ENCODE measurements at places on chromosomes 1 and 21. TPM values are rescaled to one million over a fixed set of nuclear protein-coding genes. Genes with fewer than 3 reads are reported as not detected.

Gene HUNK
- 1.1 TPM for total RNA-seq

Gene MR1
- 5.0 TPM for total RNA-seq

Gene CDK18
- total RNA-seq: 0.28 TPM

Gene RPE65
- under 0.01 TPM for total RNA-seq

- no peaks in the 10 kb centered on the region for H3K27me3 ChIP-seq
- H3K4me1 ChIP-seq: no peaks in the 10 kb centered on the region
- no peaks in the 10 kb centered on the region for H3K36me3 ChIP-seq
- no peak overlapping the region for H3K27ac ChIP-seq
- no peak for DNase-seq
These were observed 1127.4 kb downstream of the NCAM2 start for GRCh38 chr21:22125581-22125980.

DNA sequence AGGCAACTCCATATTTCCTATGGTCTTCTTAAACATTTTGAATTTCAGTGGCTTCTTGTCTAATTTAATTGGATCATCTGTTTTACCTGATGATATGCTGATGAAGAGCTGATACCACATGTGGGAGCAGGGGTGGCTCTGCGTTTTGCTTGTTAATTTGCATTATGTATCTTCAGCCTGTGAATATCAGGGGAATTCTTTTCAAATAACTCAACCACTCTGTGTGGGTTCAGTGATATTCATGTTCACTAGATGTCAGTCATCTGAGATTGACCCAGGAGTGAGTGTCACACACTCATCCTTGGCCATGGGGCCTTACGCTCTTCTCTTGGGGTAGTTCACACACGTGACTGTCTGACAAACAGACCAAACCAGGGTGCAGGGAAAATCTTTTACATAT lies 83.0 kb downstream of the FCRL5 start:
- no peak overlapping the region for H3K4me3 ChIP-seq
- H3K27me3 ChIP-seq: no peaks in the 10 kb centered on the region
- no peak for DNase-seq
- no peaks in the 10 kb centered on the region for H3K4me1 ChIP-seq

DNA sequence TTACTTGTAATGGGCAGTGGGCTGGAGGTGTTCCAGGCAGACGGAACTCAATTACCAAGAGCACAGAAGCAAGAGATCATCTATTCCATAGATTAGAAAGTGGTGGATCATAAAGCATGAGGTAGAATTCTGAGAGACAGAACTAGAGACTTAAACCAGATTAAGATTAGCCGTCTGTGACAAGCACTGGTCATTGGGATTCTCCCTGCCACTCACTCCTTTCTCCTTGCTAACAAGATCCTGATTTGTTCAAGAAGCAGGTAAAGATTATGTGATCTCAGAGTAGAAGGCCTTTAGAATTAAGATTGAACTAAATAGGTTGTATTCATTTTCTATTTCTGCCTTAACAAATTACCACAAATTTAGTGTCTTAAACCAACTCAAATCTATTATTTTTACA lies 1.5 kb upstream of the HSPA13 start:
- H3K4me1 ChIP-seq: no peaks in the 10 kb centered on the region
- no peaks in the 10 kb centered on the region for H3K36me3 ChIP-seq
- no peak for DNase-seq

GRCh38 chr1:115308969-115309368 lies 29.1 kb downstream of the NGF start:
- H3K4me1 ChIP-seq: peaks cover 3% of the 10 kb centered on the region
- H3K27me3 ChIP-seq: no peaks in the 10 kb centered on the region
- H3K27ac ChIP-seq: no peak overlapping the region
- no peaks in the 10 kb centered on the region for H3K36me3 ChIP-seq
- H3K4me3 ChIP-seq: no peak overlapping the region

- H3K4me1 ChIP-seq: no peaks in the 10 kb centered on the region
- H3K4me3 ChIP-seq: no peak overlapping the region
- no peaks in the 10 kb centered on the region for H3K27me3 ChIP-seq
- no peak overlapping the region for H3K27ac ChIP-seq
These were observed 201.2 kb downstream of the TGFB2 start for GRCh38 chr1:218546314-218546713.

GRCh38 chr1:229803626-229804217 lies 177.7 kb downstream of the URB2 start:
- no peaks in the 10 kb centered on the region for H3K36me3 ChIP-seq
- no peak overlapping the region for H3K27ac ChIP-seq
- no peak overlapping the region for H3K4me3 ChIP-seq
- no peaks in the 10 kb centered on the region for H3K27me3 ChIP-seq
- H3K4me1 ChIP-seq: no peaks in the 10 kb centered on the region

DNA sequence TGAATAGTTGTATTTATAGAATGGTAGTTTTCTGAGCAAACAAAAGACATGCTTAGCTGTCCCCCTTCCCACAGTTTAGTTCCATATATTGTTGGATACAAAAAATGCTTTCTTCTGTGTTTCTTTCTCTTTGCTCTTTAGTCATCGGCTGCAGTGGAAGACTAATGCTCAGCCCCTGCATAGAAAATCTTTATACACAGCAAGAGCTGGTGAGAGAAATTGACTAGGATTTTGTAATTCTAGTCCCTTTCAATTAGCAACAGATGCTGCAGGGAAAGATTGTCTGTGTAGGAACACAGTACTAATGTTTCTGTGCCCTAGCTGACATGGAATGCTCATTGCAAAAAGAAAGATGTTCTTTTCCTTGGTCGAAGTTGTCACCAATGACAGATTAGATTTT lies 200.9 kb downstream of the RPS6KC1 start:
- H3K4me3 ChIP-seq: no peak overlapping the region
- no peak for DNase-seq
- H3K4me1 ChIP-seq: peaks cover 2% of the 10 kb centered on the region
- H3K27ac ChIP-seq: no peak overlapping the region
- 0 out of 2 replicates have a peak, but pooled peaks cover 2% of the 10 kb centered on the region for H3K36me3 ChIP-seq

GRCh38 chr21:34129039-34129891 lies 55.9 kb downstream of the MRPS6 start:
- H3K27me3 ChIP-seq: no peaks in the 10 kb centered on the region
- H3K27ac ChIP-seq: peak overlapping the region; percentile 90
- peaks cover 2% of the 10 kb centered on the region for H3K36me3 ChIP-seq
- peaks cover 30% of the 10 kb centered on the region for H3K4me1 ChIP-seq
- peak overlapping the region; percentile 20 for H3K4me3 ChIP-seq
- DNase-seq: peak; percentile 92

- H3K36me3 ChIP-seq: peaks cover 23% of the 10 kb centered on the region
- H3K4me3 ChIP-seq: no peak overlapping the region
- no peak overlapping the region for H3K27ac ChIP-seq
- DNase-seq: no peak
- H3K4me1 ChIP-seq: peaks cover 10% of the 10 kb centered on the region
These were observed 86.7 kb downstream of the USP24 start for GRCh38 chr1:55128418-55128995.

DNA sequence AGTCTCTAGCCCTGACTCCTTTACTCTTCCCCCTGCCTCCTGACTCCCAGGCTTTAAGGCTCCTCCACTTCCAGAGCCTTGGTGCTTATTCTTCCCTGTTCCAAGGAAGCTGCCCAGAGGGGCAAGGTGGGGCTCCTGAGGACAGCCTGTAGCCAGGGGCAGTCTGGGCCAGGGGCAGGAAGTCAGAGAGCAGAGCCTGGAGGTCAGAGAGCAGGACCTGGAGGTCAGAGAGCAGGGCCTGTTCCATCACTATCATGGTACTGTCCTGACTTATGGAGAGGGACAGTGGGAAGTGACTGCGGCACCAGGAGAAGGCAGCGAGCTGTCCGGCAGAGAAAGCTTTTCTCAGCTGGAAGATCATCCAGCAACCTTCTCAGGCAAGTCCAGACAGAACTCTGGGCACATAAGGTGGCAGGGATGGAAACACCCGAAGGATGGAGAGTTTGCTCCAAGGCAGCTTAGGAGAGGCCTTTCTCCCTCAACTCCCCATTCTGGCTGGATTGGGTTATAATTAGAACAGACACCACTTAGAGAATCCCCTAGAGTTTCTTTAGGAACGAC lies 25.0 kb downstream of the PLXNA2 start:
- no peak for DNase-seq
- H3K27me3 ChIP-seq: no peaks in the 10 kb centered on the region
- peak overlapping the region; percentile 36 for H3K27ac ChIP-seq
- no peak overlapping the region for H3K4me3 ChIP-seq

- peaks cover 17% of the 10 kb centered on the region for H3K4me1 ChIP-seq
- H3K36me3 ChIP-seq: no peaks in the 10 kb centered on the region
- peak overlapping the region; percentile 59 for H3K27ac ChIP-seq
- no peak overlapping the region for H3K4me3 ChIP-seq
- no peaks in the 10 kb centered on the region for H3K27me3 ChIP-seq
These were observed 42.5 kb downstream of the NEK2 start for GRCh38 chr1:211632808-211633523.

GRCh38 chr1:243260221-243260880 lies 4.5 kb downstream of the SDCCAG8 start:
- H3K27me3 ChIP-seq: no peaks in the 10 kb centered on the region
- DNase-seq: no peak
- peaks cover 5% of the 10 kb centered on the region for H3K4me1 ChIP-seq
- H3K27ac ChIP-seq: no peak overlapping the region
- H3K4me3 ChIP-seq: no peak overlapping the region

GRCh38 chr21:35211782-35212181 lies 162.7 kb upstream of the RUNX1 start:
- DNase-seq: peak; percentile 76
- no peak overlapping the region for H3K27ac ChIP-seq
- no peak overlapping the region for H3K4me3 ChIP-seq
- no peaks in the 10 kb centered on the region for H3K27me3 ChIP-seq
- H3K4me1 ChIP-seq: peaks cover 23% of the 10 kb centered on the region
- H3K36me3 ChIP-seq: no peaks in the 10 kb centered on the region

- H3K4me1 ChIP-seq: peaks cover 15% of the 10 kb centered on the region
- H3K27me3 ChIP-seq: no peaks in the 10 kb centered on the region
- no peak for DNase-seq
- no peak overlapping the region for H3K4me3 ChIP-seq
- peaks cover 67% of the 10 kb centered on the region for H3K36me3 ChIP-seq
These were observed 73.3 kb downstream of the ADARB1 start for GRCh38 chr21:45147473-45148315.

GRCh38 chr1:112713466-112714312 lies 1.4 kb downstream of the PPM1J start:
- peak overlapping the region; percentile 68 for H3K4me3 ChIP-seq
- no peak for DNase-seq
- no peaks in the 10 kb centered on the region for H3K4me1 ChIP-seq
- no peak overlapping the region for H3K27ac ChIP-seq
- H3K36me3 ChIP-seq: no peaks in the 10 kb centered on the region

- H3K27ac ChIP-seq: no peak overlapping the region
- no peaks in the 10 kb centered on the region for H3K4me1 ChIP-seq
These were observed 76.5 kb upstream of the DESI2 start for GRCh38 chr1:244576259-244576892.

DNA sequence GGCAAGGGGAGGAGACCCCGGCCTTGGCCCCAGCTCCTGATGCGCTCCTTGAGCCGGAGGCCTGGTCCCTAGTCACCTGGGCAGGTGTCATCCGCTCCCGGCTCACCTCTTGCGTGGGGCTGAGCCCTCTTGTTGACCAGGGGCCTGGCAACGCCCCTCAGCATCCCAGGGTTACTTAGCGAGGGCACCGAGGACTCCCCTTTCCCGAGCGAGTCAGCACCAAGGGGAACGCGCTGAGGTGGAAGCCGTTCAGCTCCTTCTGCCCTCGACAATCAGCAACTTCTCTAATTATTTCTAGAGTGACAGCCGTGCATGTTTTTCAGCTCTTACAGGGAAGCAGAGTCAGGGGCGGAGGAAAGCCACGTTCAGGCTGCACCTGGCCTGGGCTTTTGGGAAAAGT lies 522 bp downstream of the SLC45A1 start:
- peaks cover 10% of the 10 kb centered on the region for H3K4me1 ChIP-seq
- no peaks in the 10 kb centered on the region for H3K36me3 ChIP-seq
- H3K27ac ChIP-seq: peak overlapping the region; percentile 20
- H3K4me3 ChIP-seq: peak overlapping the region; percentile 86

DNA sequence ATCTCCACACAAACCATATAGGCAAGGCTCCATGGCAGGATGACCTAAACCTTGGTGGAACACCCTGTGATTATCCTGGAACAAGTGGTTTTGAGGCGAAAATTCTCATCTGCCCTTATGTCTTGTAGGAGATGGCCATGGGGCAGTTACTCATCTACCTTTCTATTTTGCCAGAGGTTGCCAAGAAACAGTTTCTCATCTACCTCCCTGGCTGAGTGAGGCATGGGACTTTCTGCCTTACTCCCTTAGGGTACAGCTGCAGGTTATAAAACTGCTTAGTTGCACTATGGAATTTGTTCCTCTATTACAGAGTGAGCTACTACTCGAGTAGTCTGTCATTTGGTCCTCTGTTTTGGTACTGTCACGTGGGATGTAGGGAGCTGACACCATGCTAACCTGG lies 31.3 kb upstream of the GUCA2A start:
- no peaks in the 10 kb centered on the region for H3K27me3 ChIP-seq
- no peaks in the 10 kb centered on the region for H3K4me1 ChIP-seq
- no peak overlapping the region for H3K4me3 ChIP-seq

DNA sequence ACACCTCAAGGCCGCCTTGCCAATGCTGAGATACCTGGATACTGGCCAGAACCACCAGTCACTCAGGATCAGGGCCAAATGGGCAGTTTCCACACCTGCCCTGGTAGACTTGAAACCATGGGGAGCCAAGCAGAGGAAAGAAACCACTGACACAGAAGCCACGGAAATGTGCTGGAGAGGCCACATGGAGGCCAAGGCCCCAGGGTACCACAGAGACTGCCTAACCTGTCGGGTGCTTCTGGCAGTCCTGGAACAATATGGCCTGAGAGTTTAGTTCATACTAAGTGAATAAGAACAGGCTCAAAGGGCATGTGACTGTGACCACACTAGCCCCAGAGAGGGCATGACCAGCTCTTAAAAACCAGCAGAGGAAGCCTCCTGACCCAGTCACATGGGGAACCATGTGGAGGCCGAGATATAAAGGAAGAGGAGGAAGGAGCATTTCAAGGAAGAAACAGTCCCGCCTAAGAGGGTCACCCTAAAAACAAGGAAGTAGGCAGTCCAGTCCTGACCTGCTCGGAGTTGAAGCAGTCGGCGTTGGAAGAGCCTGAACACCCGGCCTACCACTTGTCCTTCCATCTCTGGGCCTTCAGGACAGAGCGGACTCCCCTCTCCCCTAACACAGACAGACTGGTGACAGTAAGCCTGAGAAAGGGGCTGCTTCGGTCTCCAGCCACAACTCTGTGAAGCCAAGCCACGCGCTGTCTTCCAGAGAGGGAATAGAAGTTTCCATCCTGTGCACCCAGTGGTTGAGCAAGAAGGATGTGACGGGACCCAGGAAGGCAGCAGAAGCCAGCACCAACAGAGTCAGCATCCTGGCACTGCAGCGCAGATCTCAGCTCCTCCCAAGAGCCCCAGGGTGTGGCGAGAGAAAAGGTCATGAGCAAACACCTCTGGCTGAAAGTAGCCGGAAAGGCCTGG lies at the start of gene DENND2D:
TSS of gene DENND2D (minus strand) at position 766 of the 921 bp plus-strand sequence. CDS start at position 579, 187 bp downstream.
- H3K4me1 ChIP-seq: peaks cover 16% of the 10 kb centered on the region
- no peak within 1 kb of the TSS for H3K27ac ChIP-seq
- H3K27me3 ChIP-seq: peaks cover 12% of the 10 kb centered on the region

GRCh38 chr1:102262994-102263393 lies 266.3 kb upstream of the OLFM3 start:
- H3K4me3 ChIP-seq: no peak overlapping the region
- H3K36me3 ChIP-seq: no peaks in the 10 kb centered on the region
- H3K27ac ChIP-seq: no peak overlapping the region
- H3K4me1 ChIP-seq: no peaks in the 10 kb centered on the region
